ENCODE measurements at places on chromosomes 16 and 17.

DNA sequence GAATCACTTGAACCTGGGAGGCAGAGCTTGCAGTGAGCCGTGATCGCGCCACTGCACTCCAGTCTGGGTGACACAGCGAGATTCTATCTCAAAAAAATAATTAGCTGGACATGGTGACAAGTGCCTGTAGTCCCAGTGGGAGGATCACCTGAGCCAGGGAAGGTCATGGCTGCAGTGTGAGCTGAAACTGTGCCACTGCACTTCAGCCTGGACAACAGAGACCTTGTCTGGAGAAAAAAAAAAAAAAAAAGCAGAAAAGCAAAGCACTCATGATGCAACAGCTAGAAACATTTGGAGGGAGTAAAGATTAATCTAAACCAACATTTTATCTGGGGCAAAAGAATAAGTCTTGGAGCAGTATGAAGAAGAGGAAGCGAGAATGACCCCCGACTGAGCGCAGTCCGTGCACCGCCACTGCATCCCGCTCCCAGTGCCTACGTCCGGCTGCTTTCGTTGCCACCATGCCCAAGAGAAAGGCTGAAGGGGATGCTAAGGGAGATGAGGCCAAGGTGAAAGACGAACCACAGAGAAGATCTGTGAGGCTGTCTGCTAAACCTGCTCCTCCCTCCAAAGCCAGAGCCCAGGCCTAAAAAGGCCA is 8.2 kb downstream of the PRPSAP1 start:
- no peak for DNase-seq

- DNase-seq = no peak
Measured at GRCh38 chr17:1331708-1332107, 52.2 kb downstream of the TRARG1 start.

- no peak for DNase-seq
Measured at GRCh38 chr17:50244771-50245170, 29.5 kb upstream of the TMEM92 start.

DNA sequence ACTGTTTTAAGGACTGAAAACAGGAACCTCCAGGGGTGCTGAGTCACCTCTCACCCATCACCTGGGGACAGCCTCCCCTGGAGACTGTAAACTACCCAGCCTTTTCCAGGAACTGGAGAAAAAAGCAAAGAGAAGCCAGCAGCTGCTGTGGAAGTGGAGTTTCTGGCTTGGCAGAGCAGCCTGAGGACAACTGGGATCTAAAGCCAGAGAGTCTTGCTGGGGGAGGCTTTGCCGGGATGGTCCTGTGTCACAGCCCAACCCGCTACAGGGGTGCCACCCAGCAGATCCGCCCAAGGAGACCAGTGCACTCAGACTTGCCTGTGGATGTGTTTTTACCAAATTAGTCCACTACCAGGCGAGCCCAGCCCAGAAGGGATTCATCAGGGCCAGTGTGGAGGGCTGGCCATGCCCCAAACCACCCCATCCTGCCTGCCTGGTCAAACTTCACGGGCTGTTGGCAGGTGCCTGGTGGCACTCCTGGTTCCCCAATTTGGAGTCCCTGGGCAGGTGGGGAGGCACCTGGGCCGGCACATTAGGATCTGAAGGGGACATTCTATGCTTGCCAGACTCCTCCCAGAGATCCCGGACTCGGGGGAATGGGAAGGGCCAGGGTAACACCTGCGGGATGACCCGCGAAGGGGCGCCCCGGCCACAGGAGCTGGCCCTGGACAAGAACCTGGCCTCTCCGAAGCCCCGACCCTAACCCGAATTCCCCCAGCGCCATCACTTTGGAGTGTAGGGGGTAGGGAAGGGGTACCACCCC is 771 bp downstream of the MSRB1 start:
- DNase-seq = peak; percentile 75

DNA sequence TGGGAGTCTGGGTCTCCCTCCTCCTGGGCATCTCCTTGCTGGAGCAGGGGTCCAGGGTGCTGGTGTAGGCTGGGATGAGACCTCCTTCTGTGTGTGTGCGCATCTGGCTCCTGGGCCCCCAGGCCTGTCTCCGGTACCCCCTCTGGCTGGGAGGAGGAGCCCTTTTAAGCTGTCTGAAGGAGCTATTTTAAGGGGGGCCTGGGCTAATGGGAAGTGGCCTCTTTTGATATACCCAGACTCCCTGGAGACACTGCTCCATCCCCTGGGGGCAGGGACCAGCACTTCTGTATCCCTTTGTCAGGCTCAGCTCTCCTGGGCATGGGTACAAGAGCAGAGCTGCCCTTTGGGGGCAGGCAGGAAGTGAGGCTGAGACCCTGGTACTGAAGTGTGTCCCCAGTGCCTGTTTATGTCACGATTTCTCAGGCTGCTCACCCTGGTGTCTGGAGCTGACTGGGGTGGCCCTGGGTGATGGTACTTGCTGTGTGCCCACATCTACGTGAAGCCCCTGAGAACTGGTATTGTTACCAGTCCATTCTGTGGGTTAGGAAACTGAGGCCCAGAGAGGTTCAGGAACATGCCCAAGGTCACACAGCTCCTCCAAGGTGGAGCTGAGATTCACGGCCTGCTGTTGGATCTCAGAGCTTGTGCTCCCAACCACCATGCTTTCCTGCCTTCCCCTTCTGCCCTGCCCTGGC is 6.5 kb downstream of the ADCY7 start:
- DNase-seq = peak; percentile 57

GRCh38 chr17:34377078-34377823 is 14.2 kb upstream of the CCL1 start:
- no peak for DNase-seq

- DNase-seq = no peak
Measured at GRCh38 chr16:7318686-7319085, 14.0 kb upstream of the RBFOX1 start.

GRCh38 chr17:42179911-42180410 is 981 bp downstream of the KCNH4 start:
- DNase-seq = no peak
